Left ventricle myocardium inferior (tissue), 1 donor: ENCODE measurements at places on chromosomes 2 and 18. TPM values are rescaled to one million over a fixed set of nuclear protein-coding genes. Genes with fewer than 3 reads are reported as not detected.

GRCh38 chr2:61984682-61985081 lies 79.2 kb downstream of the COMMD1 start:
- no peak for DNase-seq

GRCh38 chr2:65383541-65384488 lies 48.6 kb downstream of the SPRED2 start:
- DNase-seq = no peak

DNA sequence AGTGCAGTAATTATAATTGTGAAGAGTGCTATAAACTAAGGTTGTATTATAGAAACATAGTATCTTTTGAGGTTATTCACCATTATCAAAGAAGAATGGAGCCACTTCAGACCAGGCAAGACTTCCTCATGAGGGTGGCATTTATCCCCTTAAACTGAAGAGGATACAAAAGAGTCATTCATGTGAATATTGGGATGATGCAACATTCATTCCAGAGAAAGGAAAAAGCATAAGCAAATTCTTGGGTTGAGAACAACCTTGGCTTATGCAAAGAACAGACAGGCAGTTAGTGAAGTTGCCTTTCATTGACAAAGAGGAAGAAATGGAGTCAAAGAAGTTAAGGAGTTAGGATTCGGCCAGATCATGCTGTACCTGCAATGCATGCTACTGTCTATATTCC lies 682.5 kb downstream of the MBD2 start:
- DNase-seq = no peak

DNA sequence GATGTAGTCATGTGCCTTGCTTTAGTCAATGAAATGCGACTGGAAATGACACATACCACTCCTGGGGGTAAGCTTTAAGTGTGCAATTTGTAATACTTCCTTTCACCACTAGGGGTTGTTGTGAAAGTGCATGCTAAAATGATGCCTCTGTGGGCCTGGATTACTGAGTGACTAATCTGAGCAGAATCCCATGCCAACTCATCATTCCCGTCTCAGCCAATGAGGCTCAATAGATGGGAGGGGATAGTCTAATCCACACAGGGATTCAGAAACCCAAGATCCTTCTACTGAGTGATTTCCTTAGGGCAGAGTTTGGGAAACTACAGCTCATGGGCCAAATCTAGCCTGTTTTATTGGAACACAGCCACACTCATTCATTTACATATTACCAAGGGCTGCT lies 54.0 kb downstream of the HRH4 start:
- DNase-seq = no peak

DNA sequence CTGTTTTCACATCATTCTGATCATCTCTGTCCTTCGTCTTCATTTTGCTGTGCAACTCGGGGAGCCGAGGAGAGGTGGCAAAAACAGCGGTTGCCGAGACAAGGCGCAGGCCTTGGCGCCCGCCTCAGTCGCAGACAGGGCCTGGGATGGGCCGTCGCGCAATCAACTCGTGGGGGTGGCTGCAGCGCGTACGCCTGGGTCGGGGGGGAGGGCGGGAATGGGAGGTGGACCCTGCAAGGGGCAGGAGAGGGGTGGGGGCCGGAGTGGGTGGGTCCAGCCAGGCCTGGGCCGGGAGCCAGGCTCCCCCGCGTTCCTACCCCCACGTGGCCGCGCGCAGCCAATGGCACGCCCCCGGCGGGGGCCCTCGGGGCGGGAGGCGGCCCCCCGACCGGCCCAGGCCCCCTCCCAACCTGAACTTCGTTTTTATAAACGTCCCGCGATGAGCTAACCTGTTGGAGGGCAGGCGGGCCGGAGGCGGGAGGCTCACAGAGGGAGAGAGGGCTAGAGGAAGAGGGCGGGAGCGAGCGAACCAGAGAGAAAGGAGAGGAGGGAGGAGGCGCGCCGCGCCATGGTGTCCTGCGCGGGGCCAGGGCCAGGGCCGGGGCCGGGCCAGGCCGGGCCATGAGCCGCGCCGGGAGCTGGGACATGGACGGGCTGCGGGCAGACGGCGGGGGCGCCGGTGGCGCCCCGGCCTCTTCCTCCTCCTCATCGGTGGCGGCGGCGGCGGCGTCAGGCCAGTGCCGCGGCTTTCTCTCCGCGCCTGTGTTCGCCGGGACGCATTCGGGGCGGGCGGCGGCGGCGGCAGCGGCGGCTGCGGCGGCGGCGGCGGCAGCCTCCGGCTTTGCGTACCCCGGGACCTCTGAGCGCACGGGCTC lies at the start of gene HOXD13:
HOXD13 (plus strand) TSS at position 452 of the 875 bp plus-strand sequence; CDS start at position 622, 170 bp downstream.
- DNase-seq = no peak

- no peak for DNase-seq
Observed at GRCh38 chr18:40524881-40525280, 1430.2 kb upstream of the PIK3C3 start.

- no peak for DNase-seq
Observed at GRCh38 chr18:468955-469790, 31.3 kb downstream of the COLEC12 start.

DNA sequence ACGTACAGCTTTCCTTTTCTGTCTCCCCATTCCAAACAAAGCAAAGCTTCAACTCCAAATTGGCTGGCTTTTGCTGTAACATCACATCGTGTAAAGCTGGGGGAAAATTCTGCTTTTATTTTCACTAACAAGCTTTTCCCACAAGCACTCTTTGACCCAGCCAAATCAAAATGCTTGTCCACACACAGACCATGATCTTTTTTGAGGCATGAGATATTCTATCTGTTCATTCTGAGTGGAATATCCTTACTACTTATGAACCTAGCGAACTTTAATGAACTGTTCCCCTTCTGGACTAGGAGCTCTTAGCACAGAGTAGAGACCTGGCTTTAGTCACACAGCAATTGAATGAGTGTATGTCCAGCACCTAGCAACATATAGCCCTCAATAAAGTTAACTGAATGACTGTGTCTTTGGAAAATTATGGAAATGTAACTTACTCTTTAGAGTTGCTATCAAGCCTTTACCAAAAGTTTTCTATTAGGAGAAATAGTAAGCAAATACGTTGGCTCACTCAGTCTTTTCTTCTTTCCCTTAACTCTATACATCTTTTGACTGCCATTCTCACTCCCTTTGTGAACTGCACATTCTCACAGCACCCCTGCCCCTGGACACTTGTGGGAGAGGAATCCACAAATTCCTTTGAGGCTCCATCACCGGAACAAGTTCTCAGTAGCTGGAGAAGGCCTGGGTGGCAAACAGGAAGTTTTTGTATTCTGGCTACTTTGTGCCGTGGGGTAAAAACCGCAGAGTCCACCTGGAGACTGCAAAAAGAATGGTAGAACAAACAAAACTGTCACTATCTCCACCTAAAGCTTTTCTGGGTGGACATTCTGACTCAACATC lies 1.3 kb upstream of the UBE2E3 start:
- DNase-seq = no peak

DNA sequence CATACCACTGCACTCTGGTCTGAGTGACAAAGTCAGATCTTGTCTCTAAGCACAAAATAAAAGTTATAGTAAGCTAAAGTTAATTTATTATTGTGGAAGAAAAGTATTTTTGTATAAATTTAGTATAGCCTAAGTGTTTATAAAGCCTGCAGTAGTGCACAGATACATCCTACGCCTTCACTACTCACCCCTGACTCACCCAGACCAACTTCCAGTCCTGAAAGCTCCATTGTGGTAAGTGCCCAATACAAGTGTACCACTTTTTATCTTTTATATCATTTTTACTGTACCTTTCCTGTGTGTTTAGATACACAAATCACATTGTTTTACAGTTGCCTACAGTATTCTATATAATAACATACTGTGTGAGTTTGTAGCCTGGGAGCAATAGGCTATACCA lies 57.5 kb downstream of the UBE2E3 start:
- DNase-seq = no peak

- DNase-seq = no peak
Observed at GRCh38 chr2:143953451-143954030, 566.4 kb downstream of the ZEB2 start.

DNA sequence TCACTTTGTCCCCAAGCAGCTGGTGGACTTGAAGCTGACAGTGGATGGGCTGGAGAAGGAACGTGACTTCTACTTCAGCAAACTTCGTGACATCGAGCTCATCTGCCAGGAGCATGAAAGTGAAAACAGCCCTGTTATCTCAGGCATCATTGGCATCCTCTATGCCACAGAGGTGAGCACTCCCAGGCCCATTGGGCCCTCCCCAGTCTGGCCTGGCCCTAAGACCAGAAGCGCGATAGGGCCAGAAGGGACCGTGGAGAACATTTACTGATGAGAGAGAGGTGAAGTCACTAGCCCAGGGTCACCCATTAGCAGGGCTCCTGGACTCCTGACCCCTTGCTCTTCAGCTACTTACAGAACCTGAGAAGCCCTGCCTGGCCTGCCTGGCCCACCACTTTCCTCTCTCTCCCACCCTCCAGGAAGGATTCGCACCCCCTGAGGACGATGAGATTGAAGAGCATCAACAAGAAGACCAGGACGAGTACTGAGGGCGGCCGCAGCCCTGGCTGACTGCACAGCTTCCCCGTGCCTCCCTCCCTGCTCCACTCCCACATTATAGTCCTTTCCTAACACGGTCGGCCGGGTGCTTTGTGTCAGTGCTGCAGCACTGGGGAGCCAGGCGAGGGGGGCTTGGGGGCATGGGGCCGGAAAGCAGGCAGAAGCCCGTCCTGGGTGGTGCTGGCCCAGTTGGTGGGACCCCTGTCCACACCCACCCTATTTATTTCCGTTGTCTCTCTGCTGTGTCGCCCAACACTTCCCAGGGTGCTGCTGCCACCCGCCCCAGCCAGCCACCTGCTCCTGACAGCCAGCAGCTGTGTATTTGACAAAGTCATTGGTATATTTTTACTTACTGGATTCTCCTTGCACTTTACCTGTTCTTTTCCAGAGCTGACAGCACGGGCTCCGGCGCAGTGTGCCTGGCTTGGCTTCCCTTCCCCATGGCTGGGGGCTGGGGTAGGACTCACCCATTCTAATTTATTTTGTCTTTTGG lies 6.6 kb upstream of the TMEM214 start:
- no peak for DNase-seq

DNA sequence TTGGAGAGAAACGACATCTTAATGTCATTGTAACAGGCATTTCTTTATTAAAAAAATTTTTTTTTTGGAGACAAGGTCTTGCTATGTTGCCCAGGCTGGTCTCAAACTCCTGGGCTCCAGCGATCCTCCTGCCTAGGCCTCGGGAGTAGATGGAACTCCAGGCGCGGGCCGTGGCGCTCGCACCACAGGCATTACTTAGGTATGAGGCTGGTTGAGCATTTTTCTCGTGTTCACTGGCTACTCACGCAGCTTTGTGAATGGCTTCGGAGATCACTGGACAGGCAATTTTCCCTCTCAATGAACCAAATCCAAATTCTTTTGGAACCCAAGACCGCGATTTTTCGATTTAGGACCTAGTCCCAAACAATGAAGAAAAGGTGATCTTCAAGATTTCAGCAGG lies 795 bp upstream of the TCF7L1 start:
- peak; percentile 24 for DNase-seq

- DNase-seq = no peak
Observed at GRCh38 chr2:234479465-234479864, 17.4 kb downstream of the ARL4C start.

DNA sequence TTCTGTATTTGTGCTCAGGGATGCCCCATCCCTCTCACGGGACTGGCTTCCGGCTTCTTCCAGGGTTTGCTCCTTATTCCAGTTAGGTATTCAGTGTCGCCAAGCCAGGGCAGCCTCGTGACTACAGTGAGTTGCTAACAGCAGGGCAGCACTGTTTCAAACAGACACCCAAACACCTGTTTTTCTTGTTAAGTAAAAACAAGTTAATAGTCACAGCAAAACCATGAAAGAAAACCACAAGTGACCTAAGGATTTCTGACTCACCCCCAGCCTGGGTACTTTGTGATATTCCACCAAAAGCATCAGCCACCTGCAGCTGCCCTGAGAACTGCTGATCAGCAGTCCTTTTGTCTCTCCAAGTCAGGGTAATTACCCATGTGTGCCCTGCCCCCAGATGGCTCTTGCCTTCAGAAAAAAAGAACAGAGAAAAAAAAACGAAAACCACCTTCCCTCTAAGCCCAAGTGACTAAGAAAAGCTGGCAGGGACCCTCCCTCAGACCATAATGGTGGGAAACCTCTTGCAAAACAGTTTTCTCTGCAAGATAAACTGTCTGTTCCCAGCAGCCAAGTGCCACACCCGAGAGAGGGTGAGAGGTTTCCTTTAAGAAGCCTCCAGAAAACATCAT lies 178.2 kb downstream of the ANAPC1 start:
- DNase-seq = no peak

- no peak for DNase-seq
Observed at GRCh38 chr2:169670215-169670651, 24.0 kb downstream of the CFAP210 start.

GRCh38 chr18:11548916-11549551 lies 60.4 kb upstream of the SLC35G4 start:
- DNase-seq = no peak

DNA sequence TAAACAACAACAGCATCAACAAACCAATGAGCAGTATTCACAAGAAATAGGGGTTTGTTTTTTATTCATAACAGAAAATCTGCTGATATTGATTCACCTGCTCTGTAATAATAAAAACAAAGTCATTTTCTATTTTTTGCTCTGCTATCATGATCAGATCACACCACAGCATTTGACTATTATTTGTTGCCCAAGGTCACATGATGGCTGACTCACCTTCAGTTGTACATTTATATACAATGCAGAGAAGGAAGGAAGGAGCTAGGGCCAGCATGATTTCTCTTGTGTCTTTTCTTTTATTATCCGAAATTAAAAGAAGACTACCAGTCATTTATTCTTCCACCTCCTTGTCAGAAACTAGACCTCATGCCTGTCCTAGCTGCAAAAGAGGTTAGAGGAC lies 1427.7 kb upstream of the CELF4 start:
- DNase-seq = no peak

GRCh38 chr2:46211461-46211860 lies 85.7 kb upstream of the EPAS1 start:
- DNase-seq = no peak

DNA sequence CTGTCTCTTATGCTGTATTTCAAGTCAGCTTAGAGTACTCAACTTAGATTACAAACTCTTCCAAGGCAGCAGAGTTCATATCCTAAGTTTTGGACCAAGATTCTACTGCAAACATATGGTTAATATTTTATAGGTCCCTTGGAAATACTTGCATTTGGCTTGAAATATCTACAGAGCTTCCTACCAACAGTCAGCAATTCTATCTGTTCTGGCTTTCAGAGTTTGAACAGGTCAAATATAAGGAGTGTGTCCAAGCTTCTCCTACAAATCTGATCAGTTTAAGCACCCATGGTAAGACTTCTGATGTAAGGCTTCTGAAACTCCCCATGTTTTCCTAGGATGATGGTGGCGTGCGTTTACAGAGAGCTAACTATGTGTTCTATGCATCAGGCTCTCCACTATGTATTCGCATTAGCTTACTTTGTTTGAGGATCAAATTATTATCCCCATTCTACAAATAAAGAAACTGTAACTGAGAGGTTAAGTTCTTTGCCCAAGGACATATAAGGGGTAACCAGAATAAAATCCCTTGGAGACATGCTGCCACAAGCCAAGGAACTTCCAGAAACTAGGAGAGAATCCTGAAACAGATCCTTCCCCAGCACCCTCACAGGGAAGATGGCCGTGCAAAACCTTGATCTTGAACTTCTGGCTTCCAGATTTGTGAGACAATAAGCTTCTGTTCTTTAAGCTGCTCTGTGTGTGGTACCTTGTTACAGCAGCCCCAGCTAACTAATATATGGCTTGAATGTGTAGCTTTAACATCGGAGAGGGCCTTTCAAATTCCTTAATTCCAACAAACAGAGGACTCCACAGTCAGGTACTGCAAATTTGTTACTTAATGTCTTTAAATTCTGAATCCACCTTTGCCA lies 55.1 kb downstream of the ATP8B1 start:
- no peak for DNase-seq

Gene ERICH2
- 0.82 TPM for total RNA-seq

Gene SIX3
- not detected for total RNA-seq

Gene CLIP4
- 33.6 TPM for total RNA-seq

Gene ATP6V1B1
- total RNA-seq = not detected

Gene TSPYL6
- total RNA-seq = 0.08 TPM

Gene TLX2
- not detected for total RNA-seq

Gene SKOR2
- total RNA-seq = not detected
